ENCODE measurements at places on chromosomes 13 and 19.

DNA sequence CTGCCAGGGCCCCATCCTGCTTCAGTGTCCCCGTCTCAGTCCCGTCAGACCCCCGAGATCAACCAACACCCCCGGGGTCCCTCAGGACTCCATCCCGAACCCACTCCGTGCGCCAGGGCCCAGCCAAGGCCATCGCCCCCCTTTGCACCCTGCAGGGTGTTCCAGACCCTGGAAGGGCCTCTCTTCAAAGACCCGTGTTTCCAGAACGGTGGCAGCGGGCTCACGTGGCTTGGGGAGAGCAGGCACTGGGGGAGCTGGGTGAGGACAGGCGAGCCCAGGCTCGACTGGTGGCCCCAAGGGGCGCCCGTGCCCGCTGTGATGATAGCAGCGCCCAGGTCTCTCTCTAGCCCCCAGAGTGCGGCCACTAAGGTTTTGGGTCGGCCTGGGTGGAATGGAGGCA lies 1.4 kb downstream of the KASH5 start:
- no peak for DNase-seq

DNA sequence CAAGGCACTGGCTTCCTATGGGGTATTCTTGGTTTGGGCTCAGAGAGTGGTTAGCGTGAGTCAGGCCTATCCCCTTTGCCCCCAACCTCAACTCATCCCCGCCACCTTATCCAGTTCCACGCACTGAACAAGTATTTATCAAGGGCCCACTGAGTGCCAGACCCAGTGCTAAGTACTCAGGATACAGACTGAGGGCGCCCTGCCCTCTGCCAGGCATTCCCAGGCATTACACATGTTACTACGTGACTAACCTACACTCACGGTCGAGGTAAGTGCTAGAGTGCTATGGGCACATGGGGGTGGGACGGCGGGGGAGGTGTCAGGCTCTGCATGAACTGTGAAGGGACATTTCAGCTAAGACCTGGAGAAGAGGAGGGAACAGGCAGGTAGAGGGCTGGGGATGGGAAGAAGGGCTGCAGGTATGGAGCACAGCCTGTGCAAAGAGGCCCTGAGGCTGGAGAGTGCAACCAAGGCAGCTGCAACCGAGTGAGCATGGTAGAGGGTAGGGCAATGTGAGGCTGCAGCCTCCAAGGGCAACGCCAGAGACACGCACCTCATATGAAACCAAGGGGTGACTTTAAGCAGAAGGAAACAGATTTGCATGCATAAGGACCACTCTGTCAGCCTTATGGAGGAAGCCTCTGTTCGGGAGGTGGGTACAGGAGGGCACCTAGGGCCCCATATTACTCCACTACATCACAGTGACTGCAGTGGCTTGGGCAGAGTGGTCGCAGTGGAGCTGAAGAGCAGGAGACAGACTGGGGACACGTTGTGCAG lies 22.5 kb downstream of the DHRS12 start:
- DNase-seq: peak; percentile 23

DNA sequence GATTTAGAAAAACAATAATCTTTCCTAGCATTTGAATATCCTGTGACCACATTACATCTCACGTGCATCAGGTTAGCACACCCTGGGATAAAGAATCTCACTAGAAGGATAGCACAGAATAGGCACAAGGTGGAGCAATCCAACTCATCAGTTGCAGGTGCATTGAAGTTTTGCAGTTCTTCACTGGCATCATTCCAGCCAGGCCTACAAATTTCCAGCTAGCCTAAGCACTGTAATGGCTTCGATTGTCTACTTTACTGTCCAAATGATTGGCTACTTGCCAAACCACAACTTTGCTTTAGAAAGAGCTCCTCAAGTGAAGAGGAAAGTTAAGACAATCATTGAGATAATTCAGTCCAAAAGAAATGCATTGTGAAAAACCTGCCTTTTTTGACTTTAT lies 89.5 kb downstream of the SPRY2 start:
- DNase-seq: peak; percentile 25

- no peak for DNase-seq
These were observed 151.6 kb downstream of the ZIC5 start for GRCh38 chr13:99819967-99820366.

DNA sequence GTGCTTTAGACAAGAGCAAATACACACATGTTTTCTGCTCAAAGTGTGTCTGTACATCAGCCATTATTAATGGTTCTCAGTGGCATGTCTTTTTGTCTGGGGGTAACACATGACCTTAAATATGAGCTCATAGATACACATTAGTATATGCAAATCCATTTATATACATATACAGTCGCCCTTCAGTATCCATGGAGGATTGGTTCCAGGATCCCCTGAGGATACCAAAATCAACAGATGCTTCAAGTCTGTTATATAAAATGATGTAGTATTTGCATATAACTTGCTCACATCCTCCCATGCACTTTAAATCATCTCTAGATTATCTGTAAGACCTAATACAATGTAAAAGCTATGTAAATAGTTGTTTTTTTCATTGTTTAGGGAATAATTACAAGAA lies 298.1 kb downstream of the OLFM4 start:
- no peak for DNase-seq

- no peak for DNase-seq
These were observed 2.8 kb downstream of the TBC1D17 start for GRCh38 chr19:49880162-49880869.

DNA sequence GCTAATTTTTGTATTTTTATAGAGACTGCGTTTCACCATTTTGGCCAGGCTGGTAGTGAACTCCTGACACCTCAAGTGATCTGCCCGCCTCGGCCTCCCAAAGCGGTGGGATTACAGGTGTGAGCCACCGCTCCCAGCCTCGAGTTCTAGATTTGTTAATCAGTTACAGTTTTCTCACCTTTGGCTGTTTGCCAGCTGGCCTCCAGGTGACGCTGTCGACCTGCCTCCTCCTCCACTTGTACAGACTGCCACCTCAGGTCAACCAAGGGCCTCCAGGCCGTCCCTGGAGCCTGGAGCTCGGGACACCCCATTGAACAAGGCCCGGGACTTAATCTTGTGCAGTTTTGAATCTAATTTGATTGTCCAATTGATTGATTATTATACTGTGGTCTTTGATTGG lies 45.5 kb downstream of the IER2 start:
- no peak for DNase-seq

DNA sequence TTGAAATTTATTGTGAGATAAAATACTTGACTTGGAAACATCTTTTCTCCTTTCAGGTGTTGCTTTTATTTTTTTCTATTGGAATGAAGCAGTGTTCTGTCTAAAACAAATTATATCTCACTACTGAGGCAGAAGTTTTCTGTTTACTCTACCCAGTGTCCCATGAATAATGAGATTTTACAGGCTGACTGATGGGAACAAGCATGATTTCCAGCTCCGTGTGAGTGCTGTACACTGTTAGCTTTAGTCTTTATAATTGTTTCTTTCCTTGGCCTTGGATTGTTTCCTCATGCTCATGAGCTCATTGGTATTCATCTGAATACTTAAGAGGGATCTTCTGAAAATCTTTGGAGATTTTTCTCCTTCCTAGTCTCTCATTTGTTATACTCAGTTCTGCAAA lies 2049.5 kb upstream of the PRR20A start:
- DNase-seq: no peak

- DNase-seq: no peak
These were observed 95.1 kb downstream of the KDM4B start for GRCh38 chr19:5063873-5064645.

DNA sequence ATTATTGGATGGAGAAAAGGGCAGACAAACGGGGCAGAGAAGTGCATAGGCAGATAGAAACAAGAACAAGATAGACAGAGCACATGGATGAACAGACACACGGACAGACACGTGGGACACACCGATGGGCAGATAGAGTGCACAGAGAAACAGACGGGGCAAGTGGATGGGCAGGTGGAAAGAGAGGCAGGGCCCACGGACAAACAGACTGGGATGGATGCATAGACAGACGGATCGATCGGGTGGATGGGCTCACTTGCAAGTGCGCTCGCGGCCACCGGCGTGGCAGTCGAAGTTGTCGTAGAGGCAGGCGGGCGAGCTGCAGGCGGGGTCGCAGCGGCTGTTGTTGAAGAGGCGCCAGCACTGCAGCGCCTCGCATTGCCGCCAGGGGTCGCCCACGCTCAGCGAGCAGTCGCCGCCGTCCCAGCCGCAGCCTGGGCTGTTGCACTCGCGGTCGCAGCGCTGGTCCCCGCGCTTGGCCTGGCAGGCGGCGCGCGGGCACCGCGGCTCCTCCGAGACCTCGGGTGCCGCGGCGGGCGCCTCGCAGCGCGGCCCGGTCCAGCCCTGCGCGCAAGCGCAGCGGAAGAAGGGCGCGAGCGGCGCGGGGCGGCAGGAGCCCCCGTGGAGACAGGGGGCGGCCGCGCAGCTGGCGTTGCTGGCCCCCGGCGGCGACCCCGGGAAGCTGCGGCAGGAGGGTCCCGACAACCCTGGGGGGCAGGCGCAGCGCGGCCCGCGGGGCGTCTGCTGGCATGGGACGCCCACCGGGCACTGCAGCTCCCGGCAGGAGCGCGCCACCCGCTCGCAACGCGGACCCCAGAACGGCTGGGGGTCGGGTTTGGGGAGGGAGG lies 23.3 kb downstream of the NOTCH3 start:
- peak; percentile 78 for DNase-seq

DNA sequence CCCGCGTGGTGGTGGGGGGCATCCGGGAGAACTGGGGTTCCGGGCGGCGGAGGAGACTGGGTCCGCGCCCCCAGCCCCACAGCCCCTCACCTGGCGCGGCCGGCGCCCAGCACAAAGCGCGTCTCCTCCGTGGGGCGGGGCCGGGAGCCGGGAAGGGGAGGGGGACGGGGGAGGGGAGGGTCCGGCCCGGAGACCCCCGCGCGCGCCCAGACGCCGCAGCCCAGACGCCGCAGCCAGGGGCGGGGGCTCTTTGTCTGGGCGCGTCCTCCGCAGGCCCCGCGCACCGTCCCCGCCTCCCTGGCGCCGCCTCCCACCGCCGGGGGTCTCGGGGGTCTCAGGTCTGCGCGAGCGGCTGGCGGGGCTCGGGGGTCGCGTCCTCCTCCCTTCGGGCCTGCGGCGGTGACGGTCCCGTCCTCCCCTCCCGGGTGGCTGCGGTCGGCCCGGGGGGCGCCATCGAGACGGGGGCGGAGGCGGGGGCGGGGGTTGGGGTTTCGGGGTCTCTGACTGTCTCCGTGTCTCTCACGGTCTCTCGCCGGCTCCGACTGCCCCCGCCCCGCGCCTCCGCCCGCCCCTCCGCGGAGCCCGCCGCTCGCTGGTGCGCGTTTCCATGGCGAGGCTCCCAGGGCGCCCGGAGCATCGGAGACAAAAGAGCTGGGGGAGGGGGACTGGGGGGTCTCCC lies at the start of gene PLPPR3:
Gene PLPPR3 (minus strand): TSS at position 131 of the 679 bp plus-strand sequence. CDS start 396 bp downstream, outside the sequence.
- no peak for DNase-seq

- no peak for DNase-seq
These were observed 53.0 kb downstream of the TEX29 start for GRCh38 chr13:111373486-111373885.

GRCh38 chr19:34960103-34960805 lies 3.8 kb downstream of the ZNF792 start:
- peak; percentile 75 for DNase-seq

GRCh38 chr19:49764341-49764740 lies 1.2 kb upstream of the TSKS start:
- no peak for DNase-seq

DNA sequence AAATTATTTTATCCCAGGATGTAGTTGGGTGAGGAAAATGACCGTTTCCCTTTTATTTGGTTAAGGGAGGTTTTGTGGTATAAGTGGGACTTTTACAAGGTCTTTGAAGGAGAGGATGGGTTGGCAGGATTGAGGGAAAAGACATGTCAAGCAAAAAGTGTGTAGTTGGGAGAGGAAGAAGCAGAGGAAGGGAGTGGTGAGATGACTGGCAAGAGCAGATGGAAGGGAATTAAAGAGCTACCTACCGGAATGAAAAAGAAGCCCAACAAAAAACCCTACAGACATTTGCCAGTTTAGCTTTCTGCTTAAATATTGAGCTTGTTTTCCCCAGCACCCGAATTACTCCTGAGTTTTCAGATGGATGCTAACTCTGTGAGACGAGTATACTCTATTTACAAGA lies 19.6 kb downstream of the FRY start:
- DNase-seq: no peak

- DNase-seq: no peak
These were observed 44.7 kb upstream of the USP29 start for GRCh38 chr19:57075125-57075524.
